Parietal lobe (tissue), 2 donors: ENCODE measurements at places on chromosomes 7 and 10. TPM values are rescaled to one million over a fixed set of nuclear protein-coding genes. Genes with fewer than 3 reads are reported as not detected.

Gene FAM131B
- total RNA-seq: 99.5 TPM

Gene WNT8B
- 0.31 TPM for total RNA-seq

Gene LRRC17
- 11.3 TPM for total RNA-seq

Gene CTNNA3
- 6.9 TPM for total RNA-seq

Gene LAMTOR4
- 31.0 TPM for total RNA-seq

Gene NPFFR1
- total RNA-seq: 1.3 TPM

Gene LIPF
- total RNA-seq: not detected

Gene TRPV5
- total RNA-seq: 0.31 TPM

Gene TMEM139
- not detected for total RNA-seq

Gene MET
- 6.9 TPM for total RNA-seq

Gene FANK1
- total RNA-seq: 2.2 TPM

Gene KLLN
- 0.63 TPM for total RNA-seq

Gene SFTPA1
- not detected for total RNA-seq

Gene HOXA5
- not detected for total RNA-seq

Gene GSTO2
- total RNA-seq: 4.4 TPM

Gene RASA4B
- total RNA-seq: 19.4 TPM

Gene SUN1
- 335 TPM for total RNA-seq

Gene ELN
- 6.9 TPM for total RNA-seq

Gene TAS2R4
- total RNA-seq: 16.6 TPM

Gene PEX1
- total RNA-seq: 67.3 TPM

Gene C10orf53
- total RNA-seq: not detected

Gene TFEC
- total RNA-seq: 0.63 TPM

Gene NUTM2E
- total RNA-seq: 0.31 TPM

Gene TCAF2
- 1.6 TPM for total RNA-seq

Gene PAPSS2
- 2.5 TPM for total RNA-seq

Gene NEUROG3
- total RNA-seq: not detected

Gene PRKG1
- 27.2 TPM for total RNA-seq

Gene HTR5A
- 0.94 TPM for total RNA-seq

Gene C7orf57
- total RNA-seq: 1.3 TPM

Gene PVRIG
- not detected for total RNA-seq

Gene CRHR2
- 2.8 TPM for total RNA-seq

Gene NPSR1
- not detected for total RNA-seq

Gene GHRHR
- not detected for total RNA-seq

Gene OPN1SW
- not detected for total RNA-seq

Gene PWWP2B
- total RNA-seq: 5.9 TPM

Gene CLDN4
- total RNA-seq: 0.63 TPM
